ENCODE measurements at places on chromosomes 7 and 10.

- no peak for DNase-seq
These were observed 507 bp downstream of the STN1 start for GRCh38 chr10:103917302-103918052.

DNA sequence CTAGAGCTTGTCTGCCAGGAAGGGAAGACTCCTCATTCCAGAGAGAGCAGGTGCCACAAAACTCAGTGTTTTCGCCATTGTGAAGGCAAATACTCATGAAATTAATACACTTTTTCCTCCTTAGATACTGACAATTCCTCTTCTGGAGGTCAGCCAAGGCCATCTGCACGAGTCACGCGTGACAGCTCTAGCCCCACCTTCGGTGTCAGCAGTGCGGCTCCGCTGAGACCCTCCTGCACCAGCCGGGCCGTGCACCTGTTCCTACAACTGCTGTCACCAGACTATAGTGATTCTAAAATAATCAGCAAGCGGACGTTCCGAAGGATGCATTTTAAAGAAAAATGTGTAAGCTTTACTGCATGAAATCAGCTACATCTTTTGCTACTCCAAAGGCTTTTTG, 127.7 kb downstream of the DIP2C start:
- DNase-seq = no peak

DNA sequence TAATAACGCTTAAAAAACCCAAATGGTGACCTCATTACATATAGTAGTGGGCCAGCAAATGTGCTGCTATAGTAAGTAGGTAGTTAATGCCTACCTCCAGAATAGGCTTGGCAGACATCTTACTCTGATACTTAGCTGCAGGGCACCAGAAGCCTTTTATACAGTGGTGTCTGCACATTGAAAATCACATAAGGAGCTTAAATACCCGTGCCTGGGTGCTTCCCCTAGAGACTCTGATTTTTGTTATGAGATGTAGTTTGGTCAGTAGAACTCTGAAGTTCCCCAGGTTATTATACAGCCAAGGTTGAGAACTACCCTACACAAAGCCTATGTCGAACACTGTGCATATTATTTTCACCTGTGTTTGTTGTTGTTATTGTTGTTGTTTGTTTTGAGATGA, 47.2 kb downstream of the ANKIB1 start:
- DNase-seq = no peak

- no peak for DNase-seq
These were observed 396.5 kb upstream of the NPVF start for GRCh38 chr7:25624833-25625232.

- no peak for DNase-seq
These were observed 4.5 kb downstream of the SAP25 start for GRCh38 chr7:100568896-100569844.

GRCh38 chr7:92793656-92794205, 42.6 kb downstream of the CDK6 start:
- DNase-seq = no peak

DNA sequence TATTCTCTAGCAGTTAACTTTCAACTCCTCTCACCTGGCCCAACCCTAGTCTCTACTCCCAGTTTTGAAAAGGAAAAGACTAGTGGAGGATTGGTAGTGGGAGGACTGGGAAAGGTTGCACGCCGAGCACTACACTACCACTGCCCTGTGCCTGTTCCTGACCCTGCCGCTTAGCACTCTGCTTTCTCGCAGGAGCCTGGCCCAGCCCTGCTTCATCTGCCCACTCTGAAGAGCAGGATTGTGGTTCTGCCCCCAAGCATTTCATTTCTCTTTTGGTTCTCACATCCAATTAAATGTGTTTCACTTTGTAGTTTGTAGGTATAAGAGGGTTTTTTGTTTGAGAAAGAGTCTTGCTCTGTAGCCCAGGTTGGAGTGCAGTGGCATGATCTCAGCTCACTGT, 31.5 kb upstream of the RBM20 start:
- DNase-seq = no peak

DNA sequence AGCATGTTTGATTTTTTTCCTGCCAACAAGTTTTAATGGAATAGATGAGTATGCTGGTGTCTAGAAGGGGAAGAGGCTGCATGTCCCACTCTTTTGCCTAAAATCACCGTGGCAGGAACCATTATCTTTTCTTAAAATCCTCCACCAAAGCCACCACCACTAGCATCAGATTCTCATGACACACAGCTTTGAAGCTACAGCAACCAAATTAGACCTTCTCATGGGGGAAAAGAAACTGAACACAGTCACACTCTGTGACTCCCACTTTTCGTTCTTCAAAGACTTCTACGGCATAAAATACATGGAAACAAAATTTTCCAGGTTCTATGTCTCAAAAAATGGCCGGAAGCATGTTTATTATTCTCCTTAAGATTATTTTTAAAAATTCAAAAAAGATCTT, 81.8 kb downstream of the SGMS1 start:
- no peak for DNase-seq

- no peak for DNase-seq
These were observed 272.6 kb downstream of the FGFR2 start for GRCh38 chr10:121325490-121326231.

DNA sequence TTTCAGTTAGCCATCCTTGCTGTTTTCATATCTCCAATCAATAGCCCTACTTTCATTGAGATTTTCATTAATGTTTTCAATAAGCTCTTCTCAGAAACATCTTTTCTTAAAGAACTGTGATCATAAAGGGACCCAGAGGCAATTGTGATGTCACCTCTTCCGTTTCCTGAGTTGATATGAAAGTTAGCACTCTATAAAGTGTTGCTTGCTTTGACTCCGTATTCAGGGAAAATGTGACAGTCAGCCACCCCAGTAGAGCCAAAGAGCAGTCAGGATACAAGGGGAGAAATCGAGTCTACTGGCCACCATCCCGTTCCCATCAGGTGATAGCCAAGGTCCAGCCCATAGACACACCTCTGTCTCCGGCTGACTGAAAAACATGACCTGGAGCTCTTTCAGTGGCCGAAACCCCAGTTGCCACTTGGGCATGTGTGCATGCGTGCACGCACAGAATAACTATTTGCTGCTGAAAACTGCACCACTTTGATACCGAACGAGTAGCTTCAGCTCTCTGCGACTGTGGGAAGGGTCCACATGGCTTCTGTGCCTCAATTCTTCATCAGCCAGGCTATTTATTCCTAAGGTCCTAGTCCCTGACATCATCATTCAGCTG, 291.4 kb downstream of the USP6NL start:
- DNase-seq = no peak

GRCh38 chr10:77961668-77962067, 35.1 kb upstream of the DLG5 start:
- DNase-seq = no peak

- DNase-seq = no peak
These were observed 241.5 kb upstream of the SP8 start for GRCh38 chr7:21028186-21028585.

DNA sequence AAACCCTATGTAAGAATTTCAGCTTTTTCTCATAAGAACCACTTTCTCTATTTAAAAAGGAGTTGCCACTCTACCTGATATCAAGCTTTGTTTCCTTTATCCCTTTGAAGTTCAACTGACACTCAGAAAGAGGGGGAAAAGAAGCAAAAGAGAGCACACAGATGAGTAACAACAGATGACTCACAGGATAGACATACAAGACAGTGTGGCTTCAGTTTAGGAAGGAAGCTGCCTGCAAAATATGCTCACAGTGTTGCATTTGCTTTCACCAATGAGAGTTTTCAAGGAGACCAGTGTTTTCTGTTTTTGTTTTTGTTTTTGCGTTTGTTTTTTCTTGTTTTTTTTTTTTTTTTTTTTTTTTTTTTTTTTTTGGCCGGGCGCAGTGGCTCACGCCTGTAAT, 1181.6 kb downstream of the DNAJB9 start:
- no peak for DNase-seq

GRCh38 chr7:140053812-140054539, 8.8 kb downstream of the PARP12 start:
- DNase-seq = no peak

GRCh38 chr7:30764030-30764975, 6.9 kb upstream of the MINDY4 start:
- no peak for DNase-seq

DNA sequence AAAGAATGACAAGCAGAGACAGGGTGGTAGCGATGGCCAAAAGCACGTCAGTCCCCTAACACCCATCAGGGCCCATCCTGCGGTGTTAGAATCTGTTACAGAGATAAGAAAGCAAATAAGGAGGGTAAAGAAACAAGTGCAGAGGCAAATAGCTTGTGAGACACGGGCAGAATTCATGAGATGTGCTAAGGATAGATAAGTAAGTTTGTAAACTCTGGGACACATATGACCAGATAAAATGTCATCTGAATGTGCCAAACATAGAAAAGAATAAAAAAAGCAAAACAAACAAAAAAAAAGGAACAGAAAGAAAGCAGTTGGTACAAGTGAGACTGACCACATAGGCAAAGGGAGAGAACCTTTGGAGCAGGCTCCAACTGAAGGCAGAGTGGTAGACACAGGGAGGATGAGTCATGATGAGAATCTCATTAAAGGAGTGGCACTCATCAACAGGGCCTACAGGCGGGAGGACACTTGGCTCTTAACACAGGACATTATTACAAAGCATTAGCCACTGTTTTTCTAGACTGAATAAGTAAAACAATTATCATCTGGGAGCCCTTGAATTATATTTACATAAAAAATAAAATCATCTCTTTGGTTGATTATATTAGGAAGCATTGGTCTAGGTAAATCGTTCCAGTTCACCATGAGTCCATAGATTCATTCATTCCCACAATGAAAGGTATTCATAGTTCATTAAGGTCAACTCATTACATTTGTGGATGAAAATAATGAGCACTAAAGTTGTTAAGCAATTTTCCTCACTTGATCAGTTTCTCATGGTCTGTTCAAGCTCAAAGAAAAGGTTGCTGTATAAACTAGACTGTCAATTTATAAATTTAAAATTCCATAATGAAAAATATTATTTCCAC, 21.5 kb upstream of the EPHB6 start:
- DNase-seq = no peak

- DNase-seq = no peak
These were observed 87.1 kb downstream of the SRI start for GRCh38 chr7:88132725-88133124.

DNA sequence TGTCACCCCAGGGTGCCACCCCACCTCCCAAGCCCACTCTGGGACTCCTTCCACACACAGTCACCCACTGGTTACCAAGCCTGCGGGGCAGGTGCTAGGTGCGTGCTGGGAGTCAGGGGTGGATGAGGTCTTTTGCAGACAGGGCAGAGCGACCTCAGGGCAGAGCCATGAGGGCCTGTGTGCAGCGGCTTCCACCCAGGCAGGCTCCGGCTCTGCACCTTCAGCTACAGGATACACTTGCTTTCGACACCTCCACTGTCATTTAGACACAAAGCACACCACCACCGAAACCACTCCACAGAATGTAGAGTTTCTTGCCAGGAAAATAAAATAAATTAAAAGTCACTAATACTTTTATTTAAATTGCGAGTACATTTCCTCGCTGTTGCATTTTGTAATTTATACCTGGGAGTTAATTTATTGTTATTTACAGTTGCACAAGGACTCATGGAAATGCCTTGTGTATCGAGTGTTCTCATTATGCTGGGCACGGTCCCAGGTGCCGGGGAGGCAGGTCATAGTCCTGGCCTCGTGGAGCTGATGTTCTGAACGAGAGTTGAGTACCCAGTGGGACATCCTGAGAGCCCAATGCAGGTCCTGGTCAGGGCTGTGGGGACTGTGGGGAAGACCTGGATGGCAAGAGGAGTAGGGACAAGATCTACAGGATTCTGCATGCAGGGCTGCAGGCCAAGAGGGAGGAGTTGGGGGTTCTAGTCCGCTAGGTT, 127.8 kb downstream of the CUX1 start:
- no peak for DNase-seq

DNA sequence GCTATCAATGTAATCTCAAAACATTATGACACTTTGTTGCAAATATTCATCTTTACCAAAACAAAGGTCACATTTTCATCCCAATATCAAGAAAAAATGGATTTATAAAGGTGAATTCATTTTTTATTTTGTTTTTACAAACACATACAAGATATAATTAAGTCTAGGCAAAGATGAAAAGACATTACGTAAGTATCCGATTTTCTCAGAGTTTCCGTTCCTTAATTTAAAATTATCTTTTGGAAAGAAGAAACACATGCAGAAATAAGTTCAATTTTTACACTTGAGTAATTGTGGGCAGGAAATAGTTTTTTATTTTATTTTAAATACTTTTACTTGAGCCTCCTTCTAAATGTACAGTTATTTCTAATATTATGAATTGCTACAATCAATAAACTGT, 24.6 kb downstream of the RTKN2 start:
- no peak for DNase-seq

GRCh38 chr7:157499121-157499834, 162.5 kb downstream of the DNAJB6 start:
- DNase-seq = no peak

- DNase-seq = no peak
These were observed 28.5 kb downstream of the CHCHD3 start for GRCh38 chr7:133053321-133053891.

DNA sequence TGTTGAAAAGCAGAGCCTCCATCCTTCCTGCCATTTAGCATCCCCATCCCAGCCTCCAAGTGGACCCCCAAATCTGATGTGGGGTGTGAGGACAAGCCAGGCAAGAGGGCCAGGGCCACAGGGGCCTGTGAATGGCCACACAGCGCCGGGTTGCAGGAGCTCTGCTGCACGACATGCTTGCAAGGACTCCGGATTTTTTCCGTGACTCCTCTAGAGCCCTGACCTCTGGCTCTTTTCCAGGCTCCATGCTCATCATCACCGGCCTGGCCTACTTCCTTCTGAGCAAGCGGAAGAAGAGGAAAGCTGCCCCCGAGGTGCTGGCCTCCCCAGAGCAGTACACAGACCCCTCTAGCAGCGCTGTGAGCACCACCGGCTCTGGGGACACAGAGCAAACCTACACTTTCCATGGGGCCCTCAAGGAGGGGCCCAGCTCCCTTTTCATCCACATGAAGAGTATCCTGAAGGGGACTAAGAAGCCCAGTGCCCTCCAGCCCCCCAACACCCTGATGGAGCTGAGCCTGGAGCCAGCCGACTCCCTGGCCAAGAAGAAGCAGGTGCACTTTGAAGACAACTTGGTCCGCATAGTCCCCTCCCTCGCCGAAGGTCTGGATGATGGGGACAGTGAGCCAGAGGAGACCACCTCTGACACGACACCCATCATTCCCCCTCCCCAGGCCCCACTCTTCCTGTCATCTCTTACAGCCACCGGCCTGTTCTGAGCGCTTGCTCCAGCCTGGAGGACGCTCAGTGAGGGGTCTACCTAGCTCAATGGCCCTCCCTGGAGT, 23.5 kb downstream of the TMEM72 start:
- DNase-seq = no peak

DNA sequence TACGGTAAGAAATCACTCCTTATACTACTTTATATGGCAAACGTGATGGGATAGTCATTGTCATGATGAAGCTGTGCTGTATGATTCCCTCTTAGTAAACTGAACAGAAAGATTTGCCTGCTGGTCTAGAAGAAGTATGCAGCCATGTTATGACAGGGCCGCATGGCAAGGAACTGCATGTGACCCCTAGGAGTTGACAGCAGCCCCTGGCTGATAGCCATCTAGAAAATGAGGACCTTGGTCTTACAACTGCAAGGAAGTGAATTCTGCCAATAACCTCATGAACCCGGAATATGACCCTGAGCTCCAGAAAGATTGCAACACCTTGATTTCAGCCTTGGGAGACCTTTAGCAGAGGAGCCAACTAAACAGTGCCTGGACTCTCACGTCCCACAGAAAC, 193.3 kb downstream of the SEMA3E start:
- DNase-seq = no peak

GRCh38 chr7:108136191-108136688, 6.1 kb upstream of the LAMB4 start:
- no peak for DNase-seq

- no peak for DNase-seq
These were observed 69.9 kb downstream of the FAM204A start for GRCh38 chr10:118272149-118272721.

Measured in thymus (tissue), 14 donors.